Panc1 (cell line): ENCODE measurements at places on chromosomes 11 and 22. TPM values are rescaled to one million over a fixed set of nuclear protein-coding genes. Genes with fewer than 3 reads are reported as not detected.
A peak's percentile ranks its signal among the peaks of the same experiment; 100 is the strongest.

Gene MRGPRX4
- total RNA-seq, result not detected

- no peaks in the 10 kb centered on the region for H3K27me3 ChIP-seq
- DNase-seq, result peak; percentile 13
- no peak overlapping the region for H3K27ac ChIP-seq
- no peaks in the 10 kb centered on the region for H3K4me1 ChIP-seq
- H3K4me3 ChIP-seq, result no peak overlapping the region
Observed at GRCh38 chr11:26753723-26754504, 32.1 kb upstream of the SLC5A12 start.

DNA sequence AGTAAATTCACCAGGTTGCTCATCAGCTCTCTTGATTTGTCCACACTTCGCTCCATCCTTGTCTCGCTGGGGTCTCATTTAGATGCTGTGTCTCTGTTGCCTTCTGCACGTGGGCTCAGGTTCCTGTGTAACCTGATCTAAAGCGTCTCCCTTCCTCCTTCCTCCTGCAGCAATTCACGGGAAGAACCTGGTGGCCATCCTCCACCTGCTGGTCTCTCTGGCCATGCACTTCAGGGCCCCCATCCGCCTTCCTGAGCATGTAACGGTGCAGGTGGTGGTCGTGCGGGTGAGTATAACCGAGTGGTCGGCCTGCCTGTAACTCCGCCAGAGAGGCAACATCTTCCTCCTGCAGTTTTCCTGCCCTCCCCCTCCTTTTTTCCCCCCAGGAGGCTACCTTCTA lies 48.0 kb upstream of the PARVG start:
- no peaks in the 10 kb centered on the region for H3K36me3 ChIP-seq
- H3K27ac ChIP-seq, result no peak overlapping the region

Gene UCP3
- total RNA-seq, result 0.46 TPM

Gene OR5M3
- not detected for total RNA-seq

Gene HSPB2
- total RNA-seq, result not detected

GRCh38 chr11:61963016-61963281 lies 4.5 kb downstream of the FTH1 start:
- H3K36me3 ChIP-seq, result peaks cover 21% of the 10 kb centered on the region
- H3K27me3 ChIP-seq, result no peaks in the 10 kb centered on the region
- H3K27ac ChIP-seq, result peak overlapping the region; percentile 41; the same call in 1 of the 2 replicates
- DNase-seq, result no peak
- H3K4me1 ChIP-seq, result peaks cover 31% of the 10 kb centered on the region

DNA sequence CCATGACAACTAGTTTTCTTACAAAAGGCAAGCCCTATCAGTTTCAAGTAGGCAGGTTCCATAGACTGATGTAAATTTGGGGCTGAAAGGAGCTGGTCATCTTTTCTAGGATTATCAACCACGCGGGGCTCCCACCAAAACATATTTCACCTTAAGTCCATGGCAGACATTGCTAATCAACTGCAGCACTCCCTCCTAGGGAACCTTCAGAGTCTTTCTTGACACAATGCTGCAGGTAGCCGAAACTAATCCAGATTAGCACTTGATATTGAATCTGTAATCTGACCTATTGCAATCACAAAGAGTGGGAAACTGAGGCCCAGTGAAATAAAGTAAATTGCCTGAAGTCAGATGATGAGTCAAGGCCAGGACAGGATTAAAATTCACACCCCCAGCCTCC lies 32.5 kb downstream of the MN1 start:
- H3K36me3 ChIP-seq, result no peaks in the 10 kb centered on the region
- H3K27ac ChIP-seq, result no peak overlapping the region
- no peaks in the 10 kb centered on the region for H3K27me3 ChIP-seq
- H3K4me1 ChIP-seq, result no peaks in the 10 kb centered on the region
- no peak overlapping the region for H3K4me3 ChIP-seq
- DNase-seq, result no peak

GRCh38 chr11:34512840-34513681 lies 533 bp downstream of the ELF5 start:
- H3K36me3 ChIP-seq, result no peaks in the 10 kb centered on the region
- no peak overlapping the region for H3K4me3 ChIP-seq
- H3K27me3 ChIP-seq, result no peaks in the 10 kb centered on the region
- no peaks in the 10 kb centered on the region for H3K4me1 ChIP-seq
- DNase-seq, result peak; percentile 46
- no peak overlapping the region for H3K27ac ChIP-seq

Gene SOX6
- total RNA-seq, result 0.21 TPM
